Activated T-cell treated with anti-CD3 and anti-CD28 coated beads for 48 hours (primary cell): ENCODE measurements at places on chromosomes 7 and 10.

GRCh38 chr10:47099474-47099873, 188.2 kb downstream of the PTPN20 start:
- no peak for DNase-seq

DNA sequence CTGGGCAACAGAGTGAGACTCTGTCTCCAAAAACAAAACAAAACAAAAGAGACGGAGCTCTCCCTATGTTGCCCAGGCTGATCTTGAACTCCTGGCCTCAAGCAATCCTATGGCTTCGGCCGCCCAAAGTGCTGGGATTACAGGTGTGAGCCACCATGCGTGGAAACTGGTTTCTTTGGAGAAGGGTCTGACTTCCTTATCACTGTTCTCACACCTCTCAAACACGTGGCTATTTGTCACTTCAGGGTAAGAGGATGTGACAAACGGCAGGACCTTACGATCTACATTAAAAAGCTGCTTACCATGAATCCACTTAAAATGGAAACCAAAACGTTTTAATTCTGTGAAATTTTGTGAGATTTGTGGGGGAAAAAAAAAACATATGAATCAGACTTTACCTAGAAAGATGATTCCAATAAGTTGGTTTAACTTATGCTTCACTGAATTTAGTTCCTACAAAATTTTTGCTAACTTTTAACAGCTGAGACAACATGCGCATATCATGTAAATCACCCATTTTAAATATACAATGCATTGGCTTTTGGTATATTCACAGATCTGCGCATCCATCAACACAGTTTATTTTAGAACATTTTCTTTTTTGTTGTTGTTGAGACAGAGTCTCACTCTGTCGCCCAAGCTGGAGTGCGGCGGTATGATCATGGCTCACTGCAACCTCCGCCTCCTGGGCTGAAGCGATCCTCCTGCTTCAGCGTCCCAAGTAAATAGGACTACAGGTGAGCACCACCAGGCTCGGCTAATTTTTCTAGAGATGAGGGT, 18.7 kb upstream of the FOXK1 start:
- DNase-seq: no peak

- DNase-seq: no peak
Measured at GRCh38 chr7:73342645-73343044, 14.7 kb downstream of the FKBP6 start.

- DNase-seq: no peak
Measured at GRCh38 chr7:94647295-94647694, 8.6 kb downstream of the SGCE start.

- no peak for DNase-seq
Measured at GRCh38 chr10:6674291-6674690, 94.2 kb upstream of the PRKCQ start.

DNA sequence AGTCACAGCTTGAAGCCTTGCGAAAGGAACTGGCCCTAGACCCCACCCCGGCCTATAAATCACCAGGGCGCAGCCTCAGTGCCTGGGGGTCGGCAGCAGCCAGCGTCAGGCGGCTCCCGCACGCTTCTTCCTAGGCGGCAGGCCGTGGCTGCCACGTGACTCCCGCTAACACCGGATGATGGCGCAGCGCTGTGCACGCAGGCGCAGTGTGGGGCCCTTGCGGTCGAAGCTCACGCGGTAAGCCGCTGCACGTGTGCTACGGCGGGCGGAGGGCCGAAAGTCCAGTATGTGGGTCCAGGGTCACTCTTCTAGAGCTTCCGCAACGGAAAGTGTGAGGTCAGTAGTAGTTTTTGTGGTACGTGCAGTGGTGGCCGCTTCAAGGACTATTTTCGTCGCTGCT, at the start of gene STK31:
Gene STK31, plus strand, starts transcription at position 220 of the 400 bp plus-strand sequence. Its CDS starts 67 bp downstream, at position 287.
- no peak for DNase-seq

GRCh38 chr7:139455789-139456188, 27.7 kb downstream of the KLRG2 start:
- DNase-seq: no peak

GRCh38 chr10:69333205-69333604, 54.9 kb downstream of the HK1 start:
- no peak for DNase-seq

GRCh38 chr10:78566284-78567111, 502.3 kb upstream of the ZMIZ1 start:
- no peak for DNase-seq

GRCh38 chr10:130003787-130004613, 39.9 kb upstream of the EBF3 start:
- no peak for DNase-seq

DNA sequence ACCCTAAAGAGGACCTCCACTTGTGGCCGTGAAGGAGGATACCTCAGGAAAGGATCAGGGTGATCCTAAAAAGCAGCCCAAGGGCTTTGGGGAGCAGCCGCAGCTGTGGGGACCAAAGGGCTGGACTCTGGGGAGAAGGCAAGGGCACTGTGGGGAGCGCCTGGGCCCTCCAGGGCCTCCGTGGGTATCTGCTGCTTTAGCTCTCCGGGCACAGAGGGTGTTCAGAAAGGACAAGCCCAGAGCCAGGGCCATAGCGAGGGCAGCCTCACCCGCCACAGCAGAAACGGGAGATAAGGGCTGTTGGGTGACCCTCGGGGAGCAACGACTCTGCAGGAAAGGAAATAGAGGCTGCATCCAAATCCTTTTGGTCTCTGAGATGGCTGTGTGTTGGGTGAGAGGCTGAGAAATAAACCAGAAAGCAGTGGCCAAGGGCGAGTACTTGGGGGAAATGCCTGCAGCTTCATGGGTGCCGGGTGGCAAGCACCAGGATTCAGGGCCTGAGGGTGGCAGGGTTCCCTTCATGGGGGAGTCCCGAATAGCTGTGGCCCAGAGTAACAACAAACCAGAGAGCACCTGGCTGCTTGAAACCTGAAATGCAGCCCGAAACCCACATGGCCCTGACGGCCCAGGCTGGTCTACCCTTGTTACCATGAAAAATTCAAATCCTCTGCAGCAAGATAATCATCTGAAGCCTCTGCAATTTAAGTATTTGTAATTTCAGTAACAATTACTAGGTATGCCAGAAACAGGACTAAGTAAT, 95.2 kb downstream of the VIPR2 start:
- no peak for DNase-seq

- DNase-seq: peak; percentile 17
Measured at GRCh38 chr7:158646766-158647474, 57.7 kb downstream of the NCAPG2 start.

- DNase-seq: no peak
Measured at GRCh38 chr10:62707810-62708209, 96.7 kb upstream of the ADO start.

DNA sequence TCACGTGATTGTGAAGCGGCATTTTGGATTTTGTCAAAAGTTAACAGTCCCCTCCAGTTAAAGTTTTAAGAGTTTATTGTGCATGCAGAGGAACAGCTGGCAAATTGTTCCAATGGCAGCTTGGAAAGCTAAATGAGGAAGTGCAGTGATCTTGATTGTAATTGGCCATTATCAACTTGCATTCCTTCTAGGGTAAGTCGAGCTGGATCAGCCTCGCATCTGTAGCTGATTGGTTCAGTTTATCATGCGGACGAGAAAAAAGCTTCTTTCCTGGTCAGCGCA, 566 bp downstream of the ZNF789 start:
- no peak for DNase-seq

GRCh38 chr7:131285556-131285955, 42.1 kb upstream of the MKLN1 start:
- DNase-seq: no peak

- DNase-seq: no peak
Measured at GRCh38 chr10:125023862-125024496, 82.1 kb downstream of the ZRANB1 start.

GRCh38 chr7:102040569-102040968, 223.1 kb downstream of the CUX1 start:
- DNase-seq: no peak
